ENCODE measurements at places on chromosomes 3 and 15. TPM values are rescaled to one million over a fixed set of nuclear protein-coding genes. Genes with fewer than 3 reads are reported as not detected.

Gene ITGA11
- total RNA-seq, result not detected

Gene H1-8
- total RNA-seq, result not detected

GRCh38 chr15:52423852-52424251 is 104.8 kb downstream of the MYO5A start:
- DNase-seq, result no peak

GRCh38 chr3:194373899-194374298 is 4.4 kb upstream of the LRRC15 start:
- no peak for DNase-seq

DNA sequence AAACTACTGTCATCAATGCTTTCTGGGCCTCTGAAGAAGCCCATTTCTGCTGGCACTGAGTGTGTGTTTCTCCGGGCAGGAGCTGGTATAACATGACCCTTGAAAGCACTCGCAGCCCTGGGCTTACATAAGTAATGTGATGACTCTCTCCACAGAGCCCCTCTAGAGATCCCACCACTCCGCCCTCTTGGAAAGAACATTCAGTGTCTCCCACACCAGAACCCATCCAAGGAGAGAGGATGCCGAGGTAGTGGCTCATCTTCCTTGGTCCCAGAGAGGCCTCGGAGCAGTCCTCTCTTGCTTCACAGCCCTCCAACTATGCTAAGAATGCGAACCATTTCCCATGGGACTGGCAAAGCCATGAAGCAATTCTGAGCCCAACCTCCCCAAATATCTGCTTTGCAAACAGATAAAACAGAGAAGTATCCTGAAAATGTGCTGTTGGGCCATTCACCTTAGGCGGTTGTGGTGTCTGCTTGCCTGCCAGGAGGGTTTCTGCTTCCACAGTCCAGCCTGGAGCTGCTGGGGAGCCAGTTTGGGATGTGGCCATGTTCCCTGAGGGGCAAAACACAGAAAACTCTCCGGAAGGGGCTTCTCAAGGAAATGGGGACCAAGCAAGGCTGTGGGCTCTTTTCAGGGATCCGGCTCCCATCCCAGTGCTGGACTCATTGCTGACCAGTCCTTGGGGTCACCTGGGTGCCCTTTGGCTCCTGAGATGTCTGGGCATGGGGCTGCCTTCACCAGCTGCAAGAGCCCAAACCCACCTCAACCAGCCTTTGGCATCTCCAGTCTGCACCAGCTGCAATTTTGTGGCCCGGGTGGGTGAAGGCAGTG is 47.3 kb downstream of the AMOTL2 start:
- DNase-seq, result no peak

DNA sequence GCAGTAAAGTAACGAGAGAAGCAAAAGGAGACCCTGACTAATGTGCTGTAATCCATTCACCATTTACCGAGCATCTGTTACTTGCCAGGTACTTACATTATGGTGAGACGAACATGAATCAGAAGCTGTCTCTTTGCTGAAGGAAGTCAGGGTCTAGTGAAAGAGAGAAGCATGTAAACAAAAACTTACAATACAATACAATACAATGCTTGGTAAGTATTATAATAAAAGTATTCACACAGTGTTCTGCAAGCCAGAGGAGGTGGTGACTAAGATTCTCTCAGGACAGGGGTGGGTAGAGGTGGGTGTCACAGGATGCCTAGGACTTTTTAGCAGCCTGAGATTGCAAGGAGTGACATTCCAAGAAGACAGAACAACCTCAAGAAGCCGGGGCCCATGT is 50.2 kb upstream of the MGA start:
- no peak for DNase-seq

DNA sequence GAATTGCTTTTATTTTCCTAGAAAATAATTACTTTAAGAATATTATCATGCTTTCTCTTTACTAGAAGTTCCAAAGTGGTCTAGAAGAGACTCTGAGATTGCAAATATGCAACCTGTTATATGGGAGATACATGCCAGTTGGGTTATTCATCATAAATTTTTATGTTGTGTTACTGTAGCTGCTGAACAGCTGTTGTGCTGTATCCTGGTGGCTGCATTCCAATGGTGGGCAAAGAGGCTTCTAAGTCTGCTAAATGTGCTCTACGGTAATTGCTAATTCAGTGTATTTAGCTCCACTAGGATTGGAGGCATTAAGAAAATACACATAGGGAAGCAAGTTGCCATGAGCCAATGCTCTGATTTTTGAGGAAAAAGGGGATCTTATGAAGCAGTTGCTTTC is 409.0 kb downstream of the TUSC7 start:
- DNase-seq, result no peak

DNA sequence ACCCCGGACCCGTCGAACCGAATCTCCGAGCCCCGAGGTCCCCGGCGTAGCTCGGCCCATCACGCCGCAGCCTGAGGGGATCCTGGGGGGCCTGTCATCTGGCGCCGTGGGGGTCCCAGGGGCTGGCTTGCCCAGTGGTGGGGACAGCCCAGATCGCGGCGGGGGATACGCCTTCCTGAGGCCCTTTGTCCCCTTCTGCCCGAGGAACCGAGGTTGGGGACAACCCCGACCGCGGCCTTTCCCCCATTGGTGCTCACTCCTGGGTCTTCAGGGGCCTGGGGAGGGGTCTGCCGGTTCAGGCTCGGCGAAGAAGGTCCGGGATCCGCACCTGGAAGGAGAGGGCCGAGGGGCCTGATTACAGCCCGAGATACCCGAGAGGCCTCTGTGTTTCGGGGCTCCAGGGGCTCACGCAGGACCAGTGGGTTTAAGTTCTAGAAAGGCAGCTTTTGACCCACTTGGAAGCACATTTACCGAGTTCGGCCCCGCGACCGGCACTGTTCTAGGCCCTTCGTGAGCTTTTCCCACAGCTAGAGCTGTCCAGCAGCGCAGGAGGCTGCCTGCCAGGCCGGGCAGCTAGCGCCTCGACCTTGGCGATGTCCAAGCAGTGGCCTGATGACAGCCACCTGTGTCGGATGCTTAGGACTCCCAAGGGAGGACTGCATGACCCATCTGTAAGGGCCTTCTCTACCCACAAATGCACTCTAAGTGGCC is 504 bp downstream of the ABHD2 start:
- no peak for DNase-seq

- no peak for DNase-seq
These were observed 292.0 kb upstream of the SUCLG2 start for GRCh38 chr3:67946436-67946835.

GRCh38 chr3:149536429-149536828 is 61.9 kb downstream of the TM4SF4 start:
- DNase-seq, result no peak

- DNase-seq, result no peak
These were observed 20.6 kb upstream of the USP3 start for GRCh38 chr15:63483521-63484371.

All from CD8-positive, alpha-beta T cell (primary cell).